ENCODE measurements at places on chromosomes 4 and X.

- DNase-seq: no peak
Observed at GRCh38 chrX:119389871-119390501, 9.2 kb upstream of the SLC25A43 start.

- DNase-seq: no peak
Observed at GRCh38 chr4:10084651-10085358, 31.8 kb downstream of the WDR1 start.

DNA sequence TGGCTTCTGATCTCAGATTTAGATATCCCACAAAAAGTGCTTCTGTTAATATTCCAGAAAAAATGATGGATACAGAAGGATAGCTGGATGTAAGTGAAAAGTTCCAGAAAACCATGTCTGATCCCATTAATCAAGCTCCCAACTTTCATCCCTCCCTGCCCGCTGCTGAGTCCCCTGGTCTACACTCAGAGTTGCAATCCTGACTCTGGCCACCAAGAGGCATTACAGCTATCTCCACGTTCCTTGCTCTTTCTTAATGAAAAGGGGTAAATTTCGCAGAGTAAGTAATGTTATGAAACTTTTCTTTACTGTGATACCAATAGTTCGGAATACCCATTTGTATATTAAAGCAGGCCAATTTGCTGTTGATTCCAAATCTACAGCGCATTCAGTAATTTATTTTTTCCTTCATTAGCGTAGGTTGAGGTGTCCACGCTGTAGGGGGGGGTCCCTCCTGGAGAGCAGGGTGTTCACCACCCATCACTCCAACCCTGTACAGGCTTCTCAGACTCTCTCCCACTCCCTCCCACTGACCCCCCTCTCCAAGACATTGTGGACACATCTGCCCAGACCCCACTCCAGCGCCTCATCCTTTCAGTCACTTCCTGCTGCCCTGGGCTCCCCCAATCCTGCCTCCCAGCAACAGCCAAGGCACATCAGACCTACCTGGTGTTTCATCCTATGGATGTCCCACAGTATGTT is 55.1 kb downstream of the RAB40A start:
- no peak for DNase-seq

- DNase-seq: no peak
Observed at GRCh38 chr4:8675906-8676305, 83.3 kb downstream of the CPZ start.

- no peak for DNase-seq
Observed at GRCh38 chrX:154419189-154419588, 7.8 kb downstream of the TAFAZZIN start.

GRCh38 chr4:21467551-21467950 is 481.0 kb downstream of the KCNIP4 start:
- DNase-seq: no peak

GRCh38 chr4:102616636-102617035 is 115.5 kb downstream of the NFKB1 start:
- DNase-seq: no peak

DNA sequence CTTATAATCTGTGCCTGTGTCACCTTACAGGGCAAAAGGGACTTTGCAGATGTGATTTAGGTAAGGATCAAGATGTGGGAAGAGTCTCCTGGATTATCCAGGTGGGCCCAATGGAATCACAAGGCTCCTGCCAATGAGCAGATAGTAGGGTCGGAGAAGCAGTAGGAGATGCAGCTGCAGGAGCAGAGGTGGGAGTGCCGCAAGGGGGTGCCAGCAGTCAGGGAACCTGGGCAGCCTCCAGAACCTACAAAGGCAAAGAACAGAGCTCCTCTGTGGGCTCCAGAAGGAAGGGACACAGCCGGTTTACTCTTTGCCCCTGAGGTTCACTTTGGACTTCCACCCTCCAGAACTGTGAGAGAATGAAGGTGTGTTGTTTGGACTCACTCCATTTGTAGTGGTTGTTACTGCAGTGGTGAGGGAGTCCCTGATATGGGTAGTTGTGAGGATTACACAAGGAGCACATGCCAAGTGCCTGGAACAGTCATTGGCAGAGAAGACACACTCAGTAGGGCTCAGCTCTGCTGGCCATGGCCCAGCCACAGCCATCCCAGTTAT is 318.5 kb downstream of the EVC2 start:
- DNase-seq: no peak

- no peak for DNase-seq
Observed at GRCh38 chrX:574251-574650, 56.3 kb upstream of the SHOX start.

GRCh38 chr4:77697860-77698590 is 92.4 kb downstream of the CXCL13 start:
- no peak for DNase-seq

DNA sequence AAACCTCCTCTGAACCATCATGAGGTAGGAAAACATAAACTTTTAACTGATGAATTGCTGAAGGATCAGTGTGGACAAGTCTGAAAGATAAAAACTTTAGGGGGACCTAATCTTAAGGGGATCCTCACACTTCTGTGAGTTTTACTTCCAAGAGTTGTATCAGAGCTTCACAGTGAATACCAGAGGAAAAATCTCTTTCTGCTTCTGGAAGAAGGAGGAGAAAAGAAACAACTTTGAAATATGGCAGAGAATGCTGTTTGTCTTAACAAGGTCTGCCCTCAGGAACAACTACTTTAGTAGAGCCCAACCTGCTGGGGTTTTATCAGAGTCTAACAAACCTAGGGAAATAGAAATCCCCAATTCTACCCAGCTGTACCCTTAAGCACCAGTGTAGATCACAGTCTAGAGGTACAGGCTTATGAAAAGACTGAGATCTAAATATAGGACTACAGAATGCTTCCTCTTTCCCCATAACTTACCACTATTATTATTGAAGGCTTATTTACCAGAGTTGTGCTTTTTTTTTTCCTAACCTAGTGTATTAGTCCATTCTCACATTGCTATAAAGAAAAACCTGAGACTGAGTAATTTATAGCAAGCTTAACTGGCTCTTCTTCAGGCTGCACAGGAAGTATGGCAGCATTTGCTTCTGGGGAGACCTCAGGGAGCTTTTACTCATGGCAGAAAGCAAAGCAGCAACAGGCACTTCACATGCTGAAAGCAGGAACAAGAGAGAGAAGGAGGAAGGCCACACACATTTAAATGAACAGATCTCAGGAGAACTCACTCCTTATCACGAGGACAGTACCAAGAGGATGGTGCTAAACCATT is 167.9 kb downstream of the CAMK2D start:
- DNase-seq: no peak

- no peak for DNase-seq
Observed at GRCh38 chr4:130591091-130591490, 1495.1 kb downstream of the C4orf33 start.

DNA sequence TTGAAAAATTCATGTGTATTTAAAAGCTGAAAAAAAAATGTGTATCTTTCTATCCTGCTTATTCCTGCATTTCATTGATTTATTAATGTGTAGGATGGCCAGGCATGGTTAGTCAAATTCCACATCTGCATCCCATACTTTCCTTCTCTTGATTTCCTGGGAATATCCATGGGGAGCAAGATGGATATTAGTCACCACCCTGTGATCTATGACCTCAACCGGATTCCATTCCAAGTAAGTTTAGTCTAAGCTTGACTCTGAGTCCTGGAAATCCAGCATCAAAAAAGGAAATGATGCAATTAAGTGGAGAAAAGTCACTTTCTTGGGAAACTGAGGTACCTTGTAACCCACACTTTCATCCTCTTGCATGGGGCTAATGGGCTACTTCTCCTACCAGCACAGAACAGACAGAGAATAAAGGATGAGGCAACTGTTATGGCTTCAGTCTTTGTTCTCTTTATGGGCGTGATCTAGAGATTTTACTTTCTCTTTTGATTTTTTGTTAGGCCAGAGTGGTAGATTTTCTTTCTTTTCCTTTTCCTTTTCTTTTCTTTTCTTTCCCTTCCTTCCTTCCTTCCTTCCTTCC is 17.1 kb upstream of the BEX4 start:
- DNase-seq: no peak

GRCh38 chr4:169054879-169055278 is 44.8 kb upstream of the CBR4 start:
- no peak for DNase-seq

DNA sequence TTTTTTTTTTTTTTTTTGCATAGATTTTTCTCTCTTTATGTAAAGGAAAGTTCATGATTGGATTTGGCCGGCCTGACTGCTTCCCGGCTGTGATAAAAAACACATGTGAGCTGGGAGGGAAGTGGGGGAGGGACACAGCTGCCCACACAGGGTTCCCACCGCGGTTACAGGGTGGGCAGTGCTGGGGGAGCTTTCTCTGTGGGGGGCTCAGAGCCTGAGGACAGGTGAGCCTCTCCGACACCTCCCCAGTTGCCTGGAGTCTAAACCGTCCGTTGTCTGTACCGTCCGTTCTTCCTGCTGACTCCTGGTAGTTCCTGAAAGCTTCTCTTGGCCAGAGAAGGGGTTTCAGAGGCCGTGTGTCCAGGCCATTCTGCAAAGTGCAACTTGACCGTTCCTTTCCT is 21.8 kb downstream of the SHOX start:
- no peak for DNase-seq

GRCh38 chr4:28167411-28167810 is 1306.8 kb downstream of the STIM2 start:
- no peak for DNase-seq

DNA sequence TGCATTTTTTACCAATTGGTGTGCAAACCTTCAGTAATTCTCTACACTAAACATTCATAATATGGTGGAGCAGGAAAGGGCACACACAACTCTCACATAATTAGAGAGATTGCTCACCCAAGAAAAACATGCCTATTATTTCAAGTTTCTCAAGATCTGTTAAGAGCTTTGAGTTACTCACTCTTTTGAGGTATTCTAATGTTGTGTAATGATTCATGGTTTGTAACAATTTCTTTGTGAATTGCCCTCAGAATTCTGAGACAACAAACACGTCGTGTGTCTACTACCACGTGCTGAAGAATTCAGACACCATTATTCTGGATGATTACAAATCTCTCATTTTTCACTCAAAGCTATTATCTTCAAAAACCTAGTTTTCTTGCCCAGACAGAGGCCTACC is 82.8 kb downstream of the PDGFC start:
- DNase-seq: no peak

GRCh38 chr4:73037057-73037456 is 32.5 kb downstream of the COX18 start:
- DNase-seq: no peak

DNA sequence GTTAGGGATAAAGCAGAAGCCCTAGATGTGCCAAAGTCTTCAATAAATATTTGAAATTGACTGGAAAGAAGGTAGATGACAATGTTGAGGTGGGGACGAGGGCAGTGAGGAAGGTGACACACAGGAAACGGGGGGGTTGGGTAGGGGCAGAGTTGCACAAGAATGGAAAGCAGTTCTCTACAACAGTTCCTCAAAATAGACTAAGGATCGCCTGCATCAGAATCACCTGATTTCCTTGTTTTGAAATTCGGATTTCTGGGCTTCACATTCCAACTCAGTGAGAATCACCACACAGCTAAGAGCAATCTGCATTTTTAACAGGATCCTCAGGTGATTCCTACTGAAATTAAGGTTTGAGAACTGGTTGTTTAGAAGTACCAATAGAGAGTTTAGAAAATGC is 70.6 kb downstream of the ARFIP1 start:
- no peak for DNase-seq

GRCh38 chr4:163540977-163541376 is 46.5 kb downstream of the TMA16 start:
- no peak for DNase-seq

DNA sequence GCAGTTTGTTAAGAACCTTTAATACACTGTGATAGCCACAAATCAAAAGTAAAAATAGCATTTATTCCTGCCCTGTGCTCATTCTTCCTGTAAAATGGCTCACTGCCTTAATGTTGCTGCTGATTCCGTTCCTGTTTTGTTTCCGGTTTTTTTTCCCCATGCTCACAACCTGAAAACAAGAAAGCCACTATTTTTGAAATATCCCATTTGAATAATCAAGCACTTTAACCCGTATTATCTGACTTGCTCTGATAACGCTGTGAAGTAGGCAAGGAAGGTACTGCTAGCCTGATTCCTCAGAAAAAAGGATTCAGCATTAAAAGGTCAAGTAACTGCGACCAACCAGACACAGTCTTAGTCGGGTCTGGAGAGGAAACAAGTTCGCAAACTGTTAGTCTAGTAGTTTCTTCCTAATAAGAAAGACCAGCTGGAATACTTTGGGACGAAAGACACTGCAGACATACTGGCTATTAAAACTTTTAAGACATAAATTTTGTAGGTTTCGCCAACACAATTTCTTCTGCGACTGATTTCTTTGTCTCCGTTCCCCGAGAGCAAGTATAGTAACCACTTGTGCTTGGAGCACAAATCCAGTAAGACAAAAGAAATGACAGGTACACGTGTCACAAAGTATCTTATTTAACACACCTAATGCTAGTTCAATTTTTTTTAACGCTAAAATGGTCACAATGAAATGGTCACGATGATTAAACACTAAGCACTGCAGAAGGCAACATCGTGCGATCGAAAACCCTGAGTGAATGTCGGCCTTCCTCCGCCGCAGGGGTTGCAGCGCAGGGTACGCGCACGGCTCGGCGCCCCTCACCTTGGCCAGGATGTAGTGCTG is 802 bp downstream of the COX18 start:
- no peak for DNase-seq

DNA sequence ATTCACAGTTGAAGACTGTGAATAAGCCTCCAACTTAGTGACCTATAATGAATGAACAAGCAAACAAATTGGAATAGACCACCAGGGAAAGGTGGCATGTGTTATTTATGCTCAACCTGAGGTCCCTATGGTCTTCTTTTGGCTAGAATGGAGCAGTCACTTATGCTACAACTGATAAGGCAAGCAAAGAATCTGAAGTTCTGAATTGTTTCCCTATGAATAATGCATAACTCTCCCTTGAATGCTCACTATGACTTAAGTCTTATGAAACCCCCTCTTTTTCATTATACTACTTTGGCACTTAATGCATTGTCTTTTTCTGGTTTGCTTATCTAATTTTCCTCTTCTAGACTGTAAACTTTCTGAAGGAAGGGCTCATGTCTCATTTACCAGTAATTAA is 2.6 kb downstream of the GIMD1 start:
- no peak for DNase-seq

- DNase-seq: no peak
Observed at GRCh38 chr4:153233761-153234371, 29.6 kb downstream of the TRIM2 start.

DNA sequence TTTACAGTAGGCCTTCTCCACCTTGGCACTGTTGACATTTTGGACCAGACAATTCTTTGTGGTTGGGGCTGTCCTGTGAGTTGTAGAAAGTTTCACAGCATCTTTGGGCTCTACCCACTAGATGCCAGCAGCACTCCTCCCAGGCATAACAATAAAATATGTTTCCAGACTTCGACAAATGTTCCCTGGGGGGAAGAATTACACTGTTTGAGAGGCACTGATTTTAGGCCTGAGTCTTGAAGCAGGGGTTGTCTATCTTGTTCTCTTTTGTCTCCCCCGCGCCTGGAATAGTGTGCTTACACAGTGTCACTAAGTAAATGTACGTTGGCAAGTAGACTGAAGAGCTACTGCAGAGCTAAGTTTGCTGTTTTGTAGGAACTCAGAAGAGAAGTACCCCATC is 254.4 kb upstream of the BOD1L1 start:
- DNase-seq: no peak

- no peak for DNase-seq
Observed at GRCh38 chrX:116290359-116290758, 119.8 kb downstream of the AGTR2 start.
